ENCODE measurements at places on chromosomes 7 and 10.

GRCh38 chr7:132837529-132837928 is 244.4 kb downstream of the CHCHD3 start:
- H3K4me1 ChIP-seq: no peaks in the 10 kb centered on the region
- no peak overlapping the region for H3K27ac ChIP-seq
- H3K36me3 ChIP-seq: no peaks in the 10 kb centered on the region
- H3K4me3 ChIP-seq: no peak overlapping the region
- H3K27me3 ChIP-seq: no peaks in the 10 kb centered on the region
- DNase-seq: no peak

- H3K36me3 ChIP-seq: no peaks in the 10 kb centered on the region
- no peak overlapping the region for H3K4me3 ChIP-seq
- no peak for DNase-seq
- H3K27ac ChIP-seq: no peak overlapping the region
- no peaks in the 10 kb centered on the region for H3K4me1 ChIP-seq
These were observed 276.5 kb downstream of the MAGI2 start for GRCh38 chr7:79176859-79177477.

DNA sequence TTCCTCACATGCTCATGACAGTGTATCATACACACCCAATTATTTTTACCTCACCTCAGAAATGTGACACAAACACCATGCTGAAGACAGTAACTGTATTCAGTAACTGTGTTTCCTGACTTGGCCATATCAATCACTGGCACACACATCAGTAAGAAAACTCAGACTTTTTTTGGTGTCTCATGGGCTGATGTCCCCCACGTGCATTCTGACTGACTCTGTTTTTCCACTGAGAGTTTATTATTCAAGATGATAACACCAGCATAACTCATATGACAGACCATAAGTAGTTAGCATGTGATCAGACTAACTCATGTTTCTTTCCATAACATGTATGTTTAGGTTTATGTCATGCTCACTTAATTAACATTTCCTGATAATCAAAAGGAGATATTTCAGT is 124.8 kb downstream of the CD36 start:
- no peak for DNase-seq
- no peaks in the 10 kb centered on the region for H3K27me3 ChIP-seq
- H3K4me1 ChIP-seq: no peaks in the 10 kb centered on the region
- H3K27ac ChIP-seq: no peak overlapping the region
- H3K4me3 ChIP-seq: no peak overlapping the region

DNA sequence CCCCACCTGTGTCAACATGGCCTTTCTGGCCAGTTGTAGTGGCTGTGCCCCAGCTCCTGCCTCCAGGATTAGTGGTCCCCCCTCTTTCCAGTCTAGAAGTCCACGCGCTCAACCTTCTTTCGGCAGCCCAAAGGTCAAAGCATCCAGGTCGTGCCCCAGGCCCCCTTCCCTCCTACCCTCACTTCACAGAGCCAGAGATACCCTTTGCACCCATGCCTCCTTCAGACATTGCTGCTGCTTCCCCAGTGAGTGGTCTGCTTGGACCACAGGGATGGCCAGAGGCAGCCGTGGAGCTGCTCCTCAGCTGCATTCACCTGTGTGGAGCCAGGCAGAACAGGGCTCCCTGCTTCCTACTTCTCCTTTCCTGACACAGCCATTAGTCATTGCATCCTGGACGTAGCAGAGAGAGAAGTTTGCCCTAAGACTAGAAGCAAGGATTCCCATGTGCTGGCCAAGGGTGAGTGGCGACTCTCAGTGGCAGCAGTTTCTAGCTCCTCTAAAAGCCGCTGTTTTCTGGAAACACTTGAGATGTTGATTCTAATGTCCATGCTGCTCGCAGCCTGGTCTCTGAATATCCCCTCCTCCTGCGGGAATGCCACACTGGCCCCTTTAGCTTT is 243.1 kb upstream of the SHH start:
- no peak for DNase-seq
- H3K27me3 ChIP-seq: no peaks in the 10 kb centered on the region
- no peaks in the 10 kb centered on the region for H3K36me3 ChIP-seq

- H3K4me1 ChIP-seq: no peaks in the 10 kb centered on the region
- no peaks in the 10 kb centered on the region for H3K36me3 ChIP-seq
- no peak overlapping the region for H3K27ac ChIP-seq
- H3K4me3 ChIP-seq: no peak overlapping the region
- H3K27me3 ChIP-seq: no peaks in the 10 kb centered on the region
- DNase-seq: no peak
These were observed 149.7 kb downstream of the OAT start for GRCh38 chr10:124268976-124269375.

GRCh38 chr7:8973601-8974000 is 540.2 kb downstream of the NXPH1 start:
- H3K4me1 ChIP-seq: no peaks in the 10 kb centered on the region
- no peak for DNase-seq
- H3K27me3 ChIP-seq: no peaks in the 10 kb centered on the region
- no peaks in the 10 kb centered on the region for H3K36me3 ChIP-seq
- no peak overlapping the region for H3K4me3 ChIP-seq
- no peak overlapping the region for H3K27ac ChIP-seq

- no peaks in the 10 kb centered on the region for H3K36me3 ChIP-seq
- H3K4me1 ChIP-seq: peaks cover 20% of the 10 kb centered on the region
- no peak overlapping the region for H3K4me3 ChIP-seq
- H3K27me3 ChIP-seq: no peaks in the 10 kb centered on the region
- DNase-seq: no peak
These were observed 2.3 kb downstream of the ATXN7L1 start for GRCh38 chr7:105874055-105874454.

DNA sequence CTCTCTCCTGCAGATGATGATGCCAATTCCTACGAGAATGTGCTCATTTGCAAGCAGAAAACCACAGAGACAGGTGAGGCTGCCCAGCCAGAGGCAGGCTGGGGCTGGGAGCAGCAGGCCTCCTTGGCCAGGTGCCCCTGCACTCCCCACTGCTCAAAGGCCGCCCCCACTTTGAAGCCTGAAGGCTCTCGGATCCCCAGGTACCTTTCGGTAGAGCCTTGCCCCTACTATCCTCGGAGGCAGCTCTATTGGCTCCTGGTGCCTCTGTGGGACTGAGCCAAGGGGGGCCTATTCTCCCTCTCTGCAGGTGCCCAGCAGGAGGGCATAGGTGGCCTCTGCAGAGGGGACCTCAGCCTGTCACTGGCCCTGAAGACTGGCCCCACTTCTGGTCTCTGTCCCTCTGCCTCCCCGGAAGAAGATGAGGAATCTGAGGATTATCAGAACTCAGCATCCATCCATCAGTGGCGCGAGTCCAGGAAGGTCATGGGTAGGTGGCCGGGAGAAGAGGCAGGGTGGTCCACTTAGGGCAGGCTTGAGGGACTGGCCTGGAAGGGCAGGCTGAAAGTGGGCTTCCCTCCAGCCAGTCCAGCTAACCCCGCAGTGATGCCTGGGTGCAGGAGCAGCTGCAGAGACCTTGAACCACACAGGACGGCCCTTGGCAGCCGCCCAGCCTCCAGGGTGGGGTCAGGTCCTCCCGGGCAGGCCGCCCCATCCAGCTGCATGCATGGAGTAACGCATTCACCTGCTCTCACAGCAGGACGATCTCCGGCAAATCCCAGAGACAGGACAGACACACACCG is 14.1 kb downstream of the LAT2 start:
- H3K27me3 ChIP-seq: no peaks in the 10 kb centered on the region
- H3K4me1 ChIP-seq: no peaks in the 10 kb centered on the region
- H3K27ac ChIP-seq: no peak overlapping the region
- no peak overlapping the region for H3K4me3 ChIP-seq

GRCh38 chr7:70495033-70495376 is 636.9 kb upstream of the GALNT17 start:
- DNase-seq: no peak
- no peaks in the 10 kb centered on the region for H3K36me3 ChIP-seq
- H3K4me3 ChIP-seq: no peak overlapping the region
- H3K27me3 ChIP-seq: no peaks in the 10 kb centered on the region
- no peak overlapping the region for H3K27ac ChIP-seq

DNA sequence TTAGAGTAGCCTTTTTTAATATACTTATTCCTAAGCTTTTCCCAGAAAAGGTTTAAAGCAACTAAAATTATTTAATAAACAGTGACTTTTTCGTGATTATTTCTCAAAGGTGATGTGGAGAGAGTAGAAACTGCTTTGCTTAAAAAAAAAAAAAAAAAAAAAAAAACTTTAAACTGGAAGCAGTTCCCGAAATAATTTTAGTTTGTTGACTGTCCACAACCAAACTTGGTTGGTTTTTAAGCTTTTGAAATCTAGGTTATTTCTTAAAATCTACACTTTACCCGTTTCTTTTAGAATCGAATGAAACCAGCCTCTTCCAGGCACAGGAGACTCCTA is 7.3 kb downstream of the SKAP2 start:
- DNase-seq: no peak
- H3K4me1 ChIP-seq: peaks cover 75% of the 10 kb centered on the region
- H3K27me3 ChIP-seq: no peaks in the 10 kb centered on the region

DNA sequence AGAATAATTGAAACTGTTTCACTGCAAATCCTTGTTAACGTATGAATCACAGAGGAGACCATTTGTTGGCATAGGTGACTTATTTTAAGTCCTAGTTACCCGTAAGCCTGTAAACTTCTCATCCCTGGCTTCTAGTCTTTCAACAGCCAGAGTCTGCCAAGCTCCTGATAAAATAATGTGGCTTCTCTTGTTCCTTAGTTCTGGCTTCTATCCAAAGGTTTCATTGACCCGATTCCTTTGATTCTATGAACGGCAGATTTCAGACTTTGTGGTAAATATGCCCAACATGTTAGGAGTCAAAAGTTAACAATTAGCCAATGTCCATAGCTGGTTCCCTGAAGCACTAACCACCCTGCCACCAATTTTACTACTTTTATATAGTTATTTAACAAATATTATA is 23.3 kb downstream of the DNAH11 start:
- H3K4me3 ChIP-seq: no peak overlapping the region
- no peak for DNase-seq
- H3K27me3 ChIP-seq: no peaks in the 10 kb centered on the region
- H3K27ac ChIP-seq: no peak overlapping the region

- H3K4me1 ChIP-seq: peaks cover 30% of the 10 kb centered on the region
- H3K27me3 ChIP-seq: no peaks in the 10 kb centered on the region
- no peak for DNase-seq
- no peak overlapping the region for H3K4me3 ChIP-seq
- H3K27ac ChIP-seq: no peak overlapping the region
These were observed 151.6 kb downstream of the KIAA1217 start for GRCh38 chr10:24360282-24361127.

DNA sequence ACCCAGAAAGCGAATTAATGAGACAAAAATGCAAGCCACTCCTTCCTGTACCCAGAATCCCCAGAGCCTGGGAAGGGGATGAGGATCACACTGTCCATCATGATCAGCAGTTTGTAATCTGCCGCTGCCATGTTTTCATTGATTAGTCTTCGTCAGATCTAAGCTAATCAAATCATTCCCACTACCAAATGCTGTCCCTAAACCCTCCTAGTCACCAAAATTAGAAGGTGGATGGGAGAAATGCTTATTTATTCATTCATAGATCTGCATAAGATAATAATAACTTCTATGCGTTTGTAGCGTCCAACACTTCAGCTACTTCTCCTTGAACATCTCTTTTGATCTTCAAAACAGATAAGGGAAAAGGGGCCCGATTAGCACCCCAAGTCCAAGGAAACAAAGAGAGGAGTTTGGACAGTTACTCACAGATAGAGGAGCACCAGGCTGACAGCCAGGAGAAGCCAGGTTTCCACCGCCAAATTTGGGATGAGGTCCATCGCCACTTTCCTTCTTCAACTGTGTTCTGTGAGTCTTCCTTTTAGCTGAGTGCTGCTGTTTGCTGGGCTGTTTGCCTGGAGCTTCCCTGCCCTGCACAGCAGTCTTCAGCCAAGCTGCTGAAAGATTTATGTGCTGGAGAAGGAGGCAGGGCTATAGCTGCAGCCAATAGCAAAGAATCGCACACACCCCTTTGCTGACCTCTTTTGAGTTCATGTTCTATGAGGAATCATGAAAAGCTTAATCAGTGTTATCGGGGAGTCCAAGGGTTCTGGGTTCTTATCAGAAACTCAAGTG is at the start of gene CYP3A5:
TSS of gene CYP3A5 (minus strand) at position 597 of the 792 bp plus-strand sequence. CDS start at position 497, 100 bp downstream.
- peaks cover 35% of the 10 kb centered on the region for H3K4me1 ChIP-seq
- H3K27ac ChIP-seq: no peak within 1 kb of the TSS
- DNase-seq: no peak
- H3K36me3 ChIP-seq: no peaks in the 10 kb centered on the region
- peak within 1 kb of the TSS; percentile 23 for H3K4me3 ChIP-seq

- H3K4me3 ChIP-seq: no peak overlapping the region
- no peaks in the 10 kb centered on the region for H3K27me3 ChIP-seq
- DNase-seq: no peak
- H3K4me1 ChIP-seq: no peaks in the 10 kb centered on the region
- H3K27ac ChIP-seq: no peak overlapping the region
These were observed 54.0 kb downstream of the CREB5 start for GRCh38 chr7:28466341-28466740.

DNA sequence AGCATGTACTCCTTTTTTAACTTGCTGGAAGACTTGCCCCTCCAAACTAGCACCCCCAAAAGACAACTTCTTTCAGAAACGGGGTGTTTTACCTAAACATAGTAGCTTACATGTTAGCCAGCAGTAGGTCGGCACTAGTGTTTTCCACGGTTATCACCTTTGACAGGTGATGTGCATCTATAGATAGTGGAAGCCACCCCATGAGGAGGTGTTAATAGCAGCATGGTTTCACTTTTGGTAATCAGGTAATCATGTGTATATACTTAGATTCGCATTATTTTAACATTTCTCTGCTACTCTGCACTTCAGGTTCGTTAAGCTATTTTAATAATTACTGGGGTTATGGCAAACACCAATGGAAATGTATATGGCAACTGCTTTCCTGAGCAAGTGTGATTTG is 17.6 kb downstream of the SRI start:
- H3K27ac ChIP-seq: no peak overlapping the region
- peaks cover 60% of the 10 kb centered on the region for H3K36me3 ChIP-seq
- H3K4me3 ChIP-seq: no peak overlapping the region
- no peaks in the 10 kb centered on the region for H3K27me3 ChIP-seq
- no peak for DNase-seq

DNA sequence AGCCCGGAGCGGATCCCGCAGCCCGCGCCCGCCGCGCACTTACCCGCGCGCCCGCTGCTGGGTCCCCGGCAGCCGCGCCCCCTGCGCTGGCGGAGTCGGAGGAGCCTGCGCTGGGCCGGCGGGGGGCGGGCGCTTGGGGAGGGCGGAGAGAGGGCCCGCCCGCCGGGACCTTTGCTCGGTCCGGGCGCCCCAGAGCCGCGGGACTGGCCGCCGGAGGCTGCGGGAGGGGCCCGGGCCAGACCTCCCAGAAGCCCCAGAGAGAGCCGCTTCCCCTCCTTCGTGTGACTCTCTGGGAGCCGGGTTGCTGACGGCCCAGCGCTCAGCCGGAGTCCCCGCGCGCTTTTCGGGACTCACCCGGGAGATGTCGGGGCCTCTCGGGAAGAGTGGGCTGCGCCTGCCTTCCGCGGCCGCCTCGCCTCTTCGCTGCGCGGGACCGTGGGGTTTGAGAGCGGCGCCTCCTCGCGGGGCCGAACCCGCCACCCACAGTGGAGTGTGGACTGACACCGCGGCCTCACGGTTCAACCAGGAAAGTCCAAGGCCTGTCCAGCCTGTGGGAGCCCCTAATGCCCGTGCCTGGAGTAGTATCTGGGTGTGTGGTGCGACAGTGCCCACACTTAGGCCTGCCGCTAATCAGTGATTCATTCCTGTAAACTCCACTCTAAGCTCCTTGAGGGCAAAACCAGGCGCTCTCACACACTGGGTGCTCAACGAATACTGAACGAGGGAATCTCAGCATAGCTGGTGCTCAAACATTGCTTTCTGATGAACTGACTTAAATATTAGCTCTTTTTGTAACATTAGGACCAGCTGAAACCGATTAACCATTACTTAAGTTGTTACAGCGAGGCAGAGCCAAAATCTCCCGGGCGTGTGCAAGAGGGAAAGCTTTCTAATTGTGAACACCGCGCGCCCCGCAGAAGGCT is at the start of gene GSDME:
TSS of gene GSDME (minus strand) at position 112 of the 923 bp plus-strand sequence. CDS start 7,690 bp downstream, outside the sequence.
- H3K36me3 ChIP-seq: no peaks in the 10 kb centered on the region
- peak within 1 kb of the TSS; percentile 85 for H3K27ac ChIP-seq
- peak within 1 kb of the TSS; percentile 91 for H3K4me3 ChIP-seq
- H3K27me3 ChIP-seq: peaks cover 53% of the 10 kb centered on the region
